NCI-H1694 (cell line): ENCODE measurements at places on chromosomes 16 and 17.

DNA sequence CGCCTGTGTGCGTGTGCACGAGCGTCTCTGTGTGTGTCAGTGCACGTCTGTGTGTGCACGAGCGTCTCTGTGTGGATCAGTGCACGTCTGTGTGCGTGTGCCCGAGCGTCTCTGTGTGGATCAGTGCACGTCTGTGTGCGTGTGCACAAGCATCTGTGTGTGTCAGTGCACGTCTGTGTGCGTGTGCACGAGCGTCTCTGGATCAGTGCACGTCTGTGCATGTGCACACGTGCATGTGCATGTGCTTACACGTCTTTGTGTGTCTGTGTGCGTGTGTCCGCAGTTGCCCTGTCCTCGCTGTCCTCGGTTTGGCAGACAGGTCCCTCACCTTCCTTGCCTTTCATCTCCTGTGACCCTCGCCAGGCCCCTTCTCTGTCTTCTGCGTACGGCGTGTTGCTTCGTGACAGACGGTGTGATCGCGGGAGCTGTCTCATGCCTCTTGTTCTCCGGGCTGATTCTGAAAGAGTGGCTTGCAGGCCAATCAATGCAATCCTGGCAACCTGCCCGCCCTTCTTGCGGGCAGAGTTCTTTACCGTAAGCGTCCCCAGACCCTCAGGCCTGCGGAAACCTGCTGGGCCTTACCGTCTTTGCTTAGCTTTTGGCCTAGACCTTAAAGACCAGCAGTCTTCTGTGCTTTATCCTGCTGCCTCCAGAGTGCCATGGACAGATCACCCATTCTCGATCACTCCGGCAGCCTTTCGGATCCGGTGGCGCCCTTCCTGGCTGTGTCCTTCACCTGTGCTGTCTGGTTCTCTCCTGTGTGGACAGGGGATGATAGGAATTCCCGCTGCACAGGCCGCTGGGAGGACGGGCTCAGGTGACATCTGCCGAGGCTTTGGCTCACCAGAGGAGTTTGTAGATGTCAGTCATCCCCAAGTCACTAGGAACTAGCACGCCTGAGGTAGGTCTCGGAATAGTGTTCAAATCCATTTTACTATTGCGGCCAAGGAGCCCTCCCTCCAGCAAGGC, 18.5 kb downstream of the MLYCD start:
- DNase-seq = no peak

DNA sequence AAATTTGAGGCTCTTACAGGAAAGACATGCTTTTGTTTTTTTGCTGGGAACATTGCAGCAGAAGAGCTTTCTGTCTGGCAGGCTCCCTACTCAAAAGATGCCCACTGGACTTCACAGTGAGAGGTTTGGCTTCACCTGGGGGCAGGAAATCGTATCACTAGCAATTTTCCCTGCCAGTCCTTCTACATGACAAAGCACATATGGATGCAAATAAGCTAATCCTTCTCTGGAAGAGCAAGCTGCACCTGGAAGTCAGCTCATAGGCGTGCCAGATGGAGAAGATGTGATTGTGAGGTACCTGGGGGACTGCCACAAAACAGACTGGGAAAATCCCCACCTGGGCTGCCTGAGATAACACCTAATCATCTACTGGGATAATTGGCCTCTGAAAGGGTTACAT, 195.0 kb upstream of the CPHXL start:
- no peak for DNase-seq

DNA sequence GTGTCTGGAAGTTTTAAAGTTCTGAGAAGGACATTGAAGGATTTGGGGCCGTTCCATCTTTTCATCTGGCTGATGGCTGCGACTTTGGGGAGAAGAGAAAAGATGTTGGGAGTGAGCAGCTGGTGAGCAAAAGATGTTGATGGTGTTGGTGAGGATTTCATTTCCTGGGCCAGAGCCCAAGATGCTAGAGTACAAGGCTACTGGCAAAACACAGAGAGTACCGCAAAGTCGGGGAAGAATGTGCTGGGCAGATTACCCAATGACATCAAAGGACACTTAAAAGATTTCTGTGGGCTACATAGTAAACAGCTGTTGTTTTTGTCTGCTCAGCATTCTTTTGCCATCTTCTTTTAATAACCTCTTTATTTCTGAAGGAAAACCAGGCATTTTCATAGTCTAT, 49.4 kb upstream of the GAS7 start:
- DNase-seq = no peak

DNA sequence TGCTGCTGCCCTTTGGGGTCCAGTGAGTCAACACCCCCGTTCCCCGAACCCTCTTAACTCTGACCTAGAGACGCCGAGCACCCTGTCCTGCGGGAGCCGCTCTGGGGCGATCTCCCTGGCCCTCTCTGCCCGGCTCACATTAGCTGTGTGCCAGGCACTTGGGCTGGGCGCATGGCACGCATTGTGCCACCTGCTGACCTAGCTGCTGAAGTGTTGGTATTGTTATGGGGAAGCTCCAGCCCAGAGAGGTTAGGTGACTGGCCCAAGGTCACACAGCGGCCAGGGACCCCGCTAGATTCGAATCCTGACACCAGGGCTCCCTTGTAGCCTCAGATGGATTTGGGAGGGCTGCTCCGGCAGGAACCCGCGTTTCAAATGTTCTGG, 1.1 kb downstream of the HSD17B1 start:
- no peak for DNase-seq

GRCh38 chr17:40905370-40905769, 20.3 kb upstream of the KRT20 start:
- DNase-seq = no peak

- no peak for DNase-seq
Observed at GRCh38 chr16:83948914-83949723, 3.9 kb upstream of the OSGIN1 start.

DNA sequence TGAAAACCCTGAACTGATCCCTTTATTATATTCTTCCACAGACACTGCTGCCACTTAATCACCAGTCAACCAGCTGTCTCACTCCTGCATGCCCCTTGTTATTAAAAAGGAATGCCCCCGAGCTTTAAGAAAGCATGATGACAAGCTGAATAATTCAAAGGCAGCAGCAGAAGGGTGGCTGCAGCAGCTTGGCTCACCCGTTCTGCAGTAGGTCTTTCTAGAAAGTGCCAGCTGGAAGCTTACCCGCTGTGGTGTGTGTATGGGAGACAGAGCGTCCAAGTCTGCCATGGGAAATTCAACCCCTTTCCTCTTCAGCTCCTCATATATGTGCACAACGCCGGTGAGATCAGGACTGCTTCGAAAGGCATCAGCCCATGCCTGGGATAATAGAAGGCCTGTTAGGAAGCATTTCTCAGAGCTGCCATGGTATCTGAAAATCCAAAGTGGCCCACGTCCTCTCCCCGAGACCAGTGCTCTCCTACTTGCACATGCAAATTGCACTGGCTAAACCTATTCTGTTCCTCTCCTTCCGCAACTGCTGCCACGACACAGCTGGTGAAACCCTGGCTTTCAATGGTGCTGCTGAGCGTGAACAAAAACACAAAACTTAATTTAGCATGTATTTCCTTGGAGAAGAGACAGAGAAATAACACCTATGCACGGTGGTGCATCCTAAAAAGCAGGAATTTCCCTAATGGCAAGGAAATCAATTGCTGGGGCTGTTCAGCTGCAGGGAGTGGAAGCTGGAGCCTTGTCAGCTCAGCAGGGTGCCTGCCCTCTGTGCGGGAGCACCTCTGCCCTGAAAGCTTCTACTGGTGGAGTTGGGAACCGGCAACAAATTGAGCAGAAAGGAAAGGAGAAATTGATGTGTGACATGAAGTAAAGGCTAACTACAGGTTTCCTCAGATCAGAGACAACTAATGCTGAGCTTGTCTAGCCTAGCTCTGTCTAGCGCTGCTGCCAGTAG, 47.9 kb upstream of the SREBF1 start:
- no peak for DNase-seq

GRCh38 chr16:60459463-60459862, 1576.8 kb downstream of the CDH8 start:
- DNase-seq = no peak

- no peak for DNase-seq
Observed at GRCh38 chr17:49455272-49455861, 39.7 kb upstream of the NGFR start.

DNA sequence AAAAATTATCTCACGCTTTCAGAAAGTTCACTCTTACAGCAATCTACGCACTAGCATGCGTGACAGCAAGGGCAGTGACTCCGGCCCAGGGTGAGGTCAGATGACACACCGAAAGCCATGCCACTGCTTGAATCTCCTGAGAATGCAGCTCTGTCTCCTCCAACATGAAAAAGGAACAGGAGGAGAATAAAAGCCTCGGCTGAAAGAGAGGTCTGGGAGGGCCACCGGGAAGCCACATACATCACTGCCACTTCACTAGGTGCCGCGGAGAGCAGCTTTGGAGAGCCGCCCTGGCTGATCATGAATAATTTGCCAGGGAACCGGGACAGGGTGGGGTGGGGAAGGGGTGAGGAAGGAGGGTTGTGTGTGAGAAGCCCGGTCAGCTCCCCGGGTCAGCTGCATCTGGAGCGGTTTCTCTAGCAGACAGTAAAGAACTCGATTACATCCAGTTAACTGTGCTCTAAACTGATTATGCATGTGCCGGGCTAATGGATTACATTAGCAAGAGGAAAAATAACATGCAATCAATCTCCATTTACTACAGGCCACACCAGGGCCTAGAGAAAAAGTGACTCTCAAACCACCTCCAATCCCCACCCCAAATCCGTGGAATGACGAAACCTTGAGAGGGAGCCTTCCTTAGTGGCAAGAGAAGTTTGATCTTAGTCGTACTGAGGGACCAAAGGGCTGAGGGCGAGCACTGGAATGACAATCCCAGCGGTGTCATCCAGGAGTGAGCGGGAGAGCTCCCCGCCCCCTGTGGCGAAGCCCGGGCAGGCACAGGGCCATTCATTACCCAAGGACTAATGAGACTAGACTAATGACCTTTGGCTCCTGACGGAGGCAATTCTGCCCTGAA, 100.3 kb downstream of the ZFHX3 start:
- no peak for DNase-seq

- no peak for DNase-seq
Observed at GRCh38 chr16:28935346-28935745, 3.6 kb downstream of the CD19 start.

DNA sequence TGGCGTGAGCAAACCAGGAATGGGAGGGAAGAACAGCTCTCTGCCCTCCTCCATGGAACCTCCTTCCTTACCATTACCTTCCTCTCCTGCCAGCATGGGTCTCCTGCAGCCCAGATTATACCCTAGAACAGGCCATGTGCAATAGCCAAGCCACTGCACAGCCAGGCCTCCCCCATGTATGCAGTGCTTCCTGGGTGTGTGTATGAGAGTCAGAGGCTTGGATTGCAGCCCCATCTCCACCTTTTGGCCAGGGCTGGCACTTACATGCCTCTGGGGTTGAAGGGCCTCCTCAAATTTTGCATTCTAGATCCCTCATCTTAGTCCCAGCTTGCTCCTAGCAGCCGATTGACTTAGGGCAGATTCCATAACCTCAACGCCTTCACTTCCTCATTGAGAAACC, 133.7 kb downstream of the GSG1L start:
- no peak for DNase-seq

DNA sequence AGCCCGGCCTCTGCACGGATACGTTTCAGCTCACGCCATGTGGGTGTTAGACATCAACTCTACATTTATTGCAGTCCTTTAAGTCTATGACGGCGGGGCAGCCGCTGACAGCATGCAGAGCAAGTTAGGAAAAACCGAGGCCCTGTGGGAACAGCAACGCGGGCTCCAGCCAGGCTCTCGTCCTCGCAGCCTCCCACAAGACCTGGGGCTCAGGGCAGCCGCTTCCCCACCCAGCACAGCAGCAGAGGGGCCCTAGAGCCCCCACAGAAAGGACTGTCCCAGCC, 3.7 kb upstream of the MRPS34 start:
- DNase-seq = no peak

- no peak for DNase-seq
Observed at GRCh38 chr16:84279881-84280280, 14.8 kb upstream of the WFDC1 start.

- DNase-seq = no peak
Observed at GRCh38 chr17:66301367-66301863, 998 bp upstream of the PRKCA start.

DNA sequence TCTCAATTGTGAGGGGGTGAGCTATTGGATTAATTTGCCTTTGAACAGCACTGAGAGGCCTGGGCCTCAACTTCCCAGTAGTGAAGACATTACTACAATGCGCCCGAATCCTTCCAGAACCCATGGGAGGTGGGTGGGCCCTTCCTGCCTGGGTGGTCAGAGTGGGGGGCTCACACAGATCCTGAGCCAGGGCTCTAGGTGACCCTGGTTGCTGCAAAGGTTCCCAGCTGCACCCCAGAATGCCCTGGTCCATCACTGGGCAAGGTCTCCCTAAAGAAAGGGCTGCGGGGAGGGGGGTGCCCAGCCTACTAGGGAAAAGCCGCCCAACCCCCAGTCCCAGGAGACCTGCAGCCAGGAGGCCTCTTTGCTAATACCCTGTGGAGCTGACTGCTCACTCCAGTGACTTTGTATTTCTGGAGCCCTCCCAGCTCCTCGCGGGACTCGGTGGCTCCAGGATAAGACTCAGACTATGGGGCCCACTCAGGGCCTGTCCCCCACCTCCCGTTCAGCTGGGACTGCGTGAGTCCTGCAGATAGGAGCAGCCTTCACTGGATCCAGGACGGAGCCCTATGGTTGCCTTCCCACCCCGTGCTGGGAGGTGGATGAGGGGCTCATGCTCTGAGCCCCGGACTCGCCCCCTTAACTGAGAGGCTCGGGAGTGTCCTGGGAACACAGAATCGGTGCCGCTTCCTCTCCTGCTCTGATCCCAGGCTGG, 40.2 kb downstream of the SLC7A5 start:
- DNase-seq = no peak

DNA sequence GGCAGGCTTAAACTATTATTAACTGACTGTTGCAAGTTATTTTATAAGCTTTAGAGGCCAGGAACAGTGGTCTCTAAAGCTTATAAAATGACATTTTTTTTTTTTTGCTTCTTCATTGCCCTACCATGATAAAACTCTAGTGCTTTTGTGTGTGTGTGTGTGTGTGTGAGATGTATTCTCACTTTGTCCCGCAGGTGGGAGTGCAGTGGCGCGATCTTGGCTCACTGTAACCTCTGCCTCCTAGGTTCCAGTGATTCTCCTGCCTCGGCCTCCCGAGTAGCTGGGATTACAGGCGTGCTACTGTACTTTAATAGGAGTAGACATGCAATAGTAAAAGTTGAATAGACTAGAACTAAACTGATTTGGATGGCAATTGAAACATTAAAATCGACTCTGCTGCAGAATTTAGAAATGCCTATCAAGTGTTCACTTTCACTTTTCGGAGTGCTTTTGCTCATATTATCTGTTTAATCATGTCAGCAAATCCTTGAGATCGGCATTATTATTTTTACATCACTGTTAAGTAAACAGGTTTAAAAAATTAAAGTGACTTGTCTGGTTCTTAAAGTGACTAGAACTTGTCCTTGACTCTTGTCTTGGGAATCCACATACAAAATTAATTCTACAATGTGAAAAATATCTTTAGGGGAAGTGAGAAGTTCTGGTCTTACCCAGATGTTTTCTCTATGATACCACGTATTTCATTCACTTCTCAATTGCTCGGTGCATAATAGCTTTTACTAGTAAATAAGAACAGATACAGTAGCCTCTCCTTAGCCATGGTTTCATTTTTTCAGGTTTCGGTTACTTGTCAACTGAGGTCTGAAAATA, 8.4 kb upstream of the PCTP start:
- no peak for DNase-seq
